Stimulated activated CD4-positive, alpha-beta T cell treated with anti-CD3 and anti-CD28 coated beads, Interleukin-12 subunit alpha, Interleukin-12 subunit beta, amount 100 ng/mL, for 24 hours (primary cell): ENCODE measurements at places on chromosomes 2 and 18.

GRCh38 chr2:210899131-210899530 is 342.7 kb downstream of the CPS1 start:
- DNase-seq = no peak

- DNase-seq = no peak
These were observed 142.7 kb downstream of the ADCYAP1 start for GRCh38 chr18:1047406-1047805.

GRCh38 chr2:193303464-193303863 is 1108.7 kb upstream of the TMEFF2 start:
- no peak for DNase-seq

DNA sequence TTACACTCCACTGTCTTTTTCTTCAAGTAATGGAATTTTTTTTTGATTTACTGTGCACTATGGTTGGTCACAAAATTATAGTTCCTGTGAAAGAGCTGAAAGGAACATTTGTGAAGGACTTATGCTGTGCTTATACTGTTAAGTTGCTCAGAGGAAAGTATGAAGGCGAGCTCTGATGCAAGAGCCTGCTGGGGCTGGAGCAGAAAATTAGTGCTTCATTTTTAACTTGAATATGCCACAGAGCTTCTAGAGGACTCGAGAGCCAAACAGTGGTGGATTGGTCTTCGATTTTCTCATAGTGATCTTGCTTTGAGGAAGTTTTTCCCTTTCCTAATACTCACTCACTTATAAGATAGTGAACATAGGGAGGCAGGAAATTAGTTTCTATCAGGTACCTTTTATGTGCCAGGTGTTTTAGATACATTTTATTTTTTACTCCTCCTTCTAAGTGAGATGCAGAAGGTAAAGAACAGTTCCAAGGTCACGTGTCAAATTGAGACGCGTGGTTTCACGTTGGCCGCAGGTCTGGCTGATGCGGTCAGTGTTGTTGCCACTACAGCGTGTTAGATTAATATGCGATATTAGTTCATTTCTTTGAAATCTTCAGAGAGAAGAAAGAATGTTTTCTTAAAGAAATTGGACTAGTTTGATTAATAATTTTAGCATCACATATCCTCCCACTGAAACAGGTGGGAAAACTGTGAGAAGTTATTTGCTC is 20.2 kb downstream of the GATA6 start:
- no peak for DNase-seq

GRCh38 chr18:31042084-31042405 is 497 bp downstream of the DSC3 start:
- no peak for DNase-seq
